ENCODE measurements at places on chromosomes 7 and 10. TPM values are rescaled to one million over a fixed set of nuclear protein-coding genes. Genes with fewer than 3 reads are reported as not detected.

DNA sequence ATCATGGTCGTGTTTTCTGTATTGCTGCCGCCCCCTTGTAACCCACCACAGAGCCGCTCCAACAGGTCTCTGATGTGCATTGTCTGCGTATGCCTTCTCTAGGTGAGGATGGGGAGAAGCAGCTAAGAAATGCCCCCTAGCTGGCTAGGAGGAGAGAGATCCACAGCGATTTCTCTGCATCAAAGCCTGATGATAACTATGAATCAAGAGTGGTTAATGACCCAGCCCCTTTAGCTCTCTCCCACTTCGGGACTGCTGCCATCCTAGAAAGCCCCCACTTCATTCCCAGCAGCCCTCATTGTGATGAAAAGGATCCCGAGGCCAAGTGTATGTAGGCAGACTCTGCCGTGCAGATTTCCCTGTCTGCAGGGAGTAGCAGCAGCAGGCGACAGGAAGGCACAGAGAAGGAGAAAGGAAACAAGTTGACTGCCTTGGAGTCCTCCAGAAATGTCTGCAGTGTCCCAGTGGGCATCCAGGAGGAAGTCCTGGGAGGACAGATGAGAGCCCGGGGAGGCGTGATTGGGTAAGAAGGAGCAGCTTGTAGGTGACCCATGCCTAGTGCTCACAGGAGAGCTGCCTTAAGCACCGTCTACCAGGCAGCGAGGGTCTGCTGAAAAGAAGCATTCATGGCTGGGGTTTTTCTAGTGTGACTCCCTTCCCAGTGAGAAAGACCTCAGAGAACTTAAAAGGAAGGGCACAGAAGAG lies 2.9 kb downstream of the PLXNA4 start:
- no peak for DNase-seq

DNA sequence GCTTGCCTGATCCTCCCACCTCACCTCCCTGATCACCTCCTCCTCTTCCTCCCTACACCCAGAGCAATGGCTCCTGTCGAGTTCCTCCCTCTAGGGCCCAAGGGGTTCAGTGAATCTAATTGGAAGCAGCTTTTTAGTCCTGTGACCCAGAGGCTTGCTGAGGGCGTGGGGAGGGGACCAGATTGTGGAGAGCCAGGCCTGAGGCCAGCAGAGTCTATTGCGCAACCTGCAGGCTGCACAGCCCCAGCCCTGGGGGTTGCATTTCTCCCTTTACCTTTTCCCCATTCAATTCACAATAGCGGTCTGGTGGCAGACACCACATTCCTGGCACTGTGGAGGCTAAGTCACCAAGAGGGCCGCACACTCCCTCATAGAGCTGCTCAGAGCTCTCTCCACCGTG lies 32.5 kb downstream of the GHRHR start:
- no peak for DNase-seq

- DNase-seq, result no peak
These were observed 73.2 kb downstream of the POT1 start for GRCh38 chr7:124856299-124856888.

DNA sequence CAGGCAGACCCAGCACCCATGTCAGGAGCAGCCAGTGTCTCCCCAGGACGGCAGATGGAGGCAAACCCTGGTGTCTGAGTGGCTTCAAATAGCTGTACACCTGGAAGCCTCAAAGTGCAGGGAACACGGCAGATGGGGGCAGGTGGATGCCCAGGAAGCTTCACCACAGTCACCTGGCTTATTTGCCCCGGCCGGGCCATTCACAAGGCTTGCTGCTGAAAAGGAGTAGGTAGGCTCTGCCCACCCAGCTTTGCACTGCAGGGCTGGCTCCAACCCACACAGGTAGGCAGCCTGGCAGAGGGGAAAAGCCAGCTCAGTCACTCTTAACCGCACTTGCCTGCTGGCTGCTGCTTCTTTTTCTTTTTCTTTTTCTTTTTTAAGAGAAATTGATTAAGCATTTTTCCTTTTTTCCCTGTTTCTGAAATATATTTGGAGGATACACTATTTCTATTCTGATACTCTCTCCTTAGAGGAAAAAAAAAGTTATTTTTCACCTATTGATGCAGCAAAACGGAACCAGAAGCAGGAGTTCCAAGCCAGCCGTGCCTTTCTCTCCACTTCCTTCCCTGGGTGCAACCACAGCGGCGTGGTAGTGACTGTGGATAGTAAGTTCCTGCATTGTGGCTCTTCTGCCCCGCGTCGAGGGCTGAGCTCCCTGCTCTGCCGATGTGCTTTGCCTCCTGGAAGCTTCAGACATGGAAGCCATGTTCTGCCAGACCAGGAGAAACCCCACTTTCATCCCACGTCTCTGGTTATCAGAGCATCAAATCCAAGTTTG lies 118.3 kb downstream of the KLF6 start:
- DNase-seq, result no peak

DNA sequence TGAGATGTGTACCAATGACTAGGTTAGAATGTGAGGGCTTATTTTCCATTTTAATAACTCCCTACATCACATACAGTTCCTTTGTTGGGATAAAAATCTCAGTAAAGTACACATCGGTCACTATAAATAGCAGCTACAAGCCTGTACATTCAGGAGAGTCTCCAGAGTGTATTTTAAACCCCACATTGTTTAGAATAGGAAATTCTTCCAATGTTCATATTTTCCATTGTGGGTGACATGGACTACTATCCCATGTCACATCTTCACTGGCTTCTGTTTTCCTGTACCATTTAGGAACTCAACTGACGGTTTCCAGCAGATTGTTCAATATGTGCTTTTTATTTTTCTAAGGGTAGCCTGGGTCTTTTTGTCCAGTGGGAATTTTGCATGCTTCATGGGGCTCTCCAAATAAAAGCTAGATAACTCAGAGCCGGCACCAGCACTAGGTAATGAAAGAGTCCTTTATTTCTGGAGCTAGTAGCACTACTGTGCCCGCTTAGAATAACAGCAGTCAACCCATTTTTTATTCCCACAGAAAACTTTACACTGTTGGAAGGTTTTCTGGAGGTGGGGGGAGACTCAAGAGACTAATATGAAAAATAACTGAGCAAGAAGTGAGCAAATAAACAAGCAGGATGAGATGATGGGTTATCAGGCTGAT lies 100.5 kb downstream of the CALD1 start:
- no peak for DNase-seq

DNA sequence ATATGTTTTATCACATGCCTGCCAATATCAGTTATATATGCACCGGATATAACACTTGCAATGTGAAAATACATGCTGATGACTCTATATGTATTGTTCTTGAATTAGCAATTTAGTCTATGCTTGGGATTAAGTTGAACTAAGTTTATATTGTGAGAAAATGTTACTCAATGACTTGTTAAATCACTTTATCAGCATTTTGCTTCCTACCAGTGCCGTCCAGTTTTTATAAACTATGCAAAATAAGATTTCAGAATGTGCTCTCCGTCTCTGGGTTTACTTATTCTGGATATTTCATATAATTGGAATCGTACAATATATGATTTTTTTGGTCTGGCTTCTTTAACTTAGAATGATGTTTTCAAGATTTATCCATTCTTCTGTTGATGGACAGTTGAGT lies 25.5 kb upstream of the SLC26A3 start:
- DNase-seq, result no peak

GRCh38 chr10:10247585-10247984 lies 770.1 kb upstream of the CELF2 start:
- DNase-seq, result no peak

- no peak for DNase-seq
These were observed 90.7 kb downstream of the LRRC4 start for GRCh38 chr7:127940381-127941160.

GRCh38 chr10:133124357-133125211 lies 35.4 kb upstream of the KNDC1 start:
- DNase-seq, result no peak

DNA sequence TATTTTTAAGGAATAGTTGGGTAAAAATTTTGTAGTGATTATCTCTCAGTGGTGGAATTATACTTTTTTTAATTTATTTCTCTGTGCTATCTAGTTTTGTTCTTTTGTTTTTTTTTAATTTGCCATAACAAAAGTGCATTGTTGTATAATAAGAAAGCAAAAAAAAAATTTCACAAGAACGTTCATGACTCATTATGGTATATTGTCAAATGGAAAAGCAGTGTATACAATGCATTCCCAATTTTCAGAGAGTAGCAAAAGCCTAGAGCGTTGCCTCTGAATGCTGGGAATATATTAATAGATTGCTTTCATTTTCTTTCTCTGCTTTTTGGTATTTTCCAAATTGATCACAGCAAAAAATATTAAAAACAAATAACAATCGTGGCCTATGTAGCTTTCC lies 46.3 kb upstream of the GPAM start:
- no peak for DNase-seq

Gene FXYD4
- total RNA-seq, result not detected

Gene PON1
- 465 TPM for total RNA-seq

Gene EBF3
- not detected for total RNA-seq

Gene PDGFA
- 2.7 TPM for total RNA-seq

Gene OGDHL
- total RNA-seq, result 88.9 TPM

Data from left lobe of liver (tissue), 2 donors.